MG63 (cell line): ENCODE measurements at places on chromosomes 7 and 10.

DNA sequence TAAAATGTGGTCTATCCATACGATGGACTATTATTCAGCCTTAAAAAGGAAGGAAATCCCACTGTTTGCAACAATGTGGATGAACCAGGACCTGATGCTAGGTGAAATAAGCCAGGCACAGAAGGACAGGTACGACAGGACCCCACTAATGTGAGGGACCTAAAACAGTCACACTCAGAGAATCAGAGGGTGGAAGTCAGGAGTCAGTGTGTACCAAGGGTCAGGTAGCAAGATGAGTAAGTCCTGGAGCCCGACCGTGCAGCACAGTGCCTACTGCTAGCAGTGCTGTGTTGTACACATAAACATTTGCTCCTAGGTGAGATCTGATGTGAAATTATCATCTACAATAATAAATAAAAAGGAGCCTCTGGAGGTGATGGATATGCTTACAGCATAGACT is 322.3 kb downstream of the GLRX3 start:
- DNase-seq: no peak

GRCh38 chr7:28483112-28483511 is 70.8 kb downstream of the CREB5 start:
- DNase-seq: peak; percentile 62

DNA sequence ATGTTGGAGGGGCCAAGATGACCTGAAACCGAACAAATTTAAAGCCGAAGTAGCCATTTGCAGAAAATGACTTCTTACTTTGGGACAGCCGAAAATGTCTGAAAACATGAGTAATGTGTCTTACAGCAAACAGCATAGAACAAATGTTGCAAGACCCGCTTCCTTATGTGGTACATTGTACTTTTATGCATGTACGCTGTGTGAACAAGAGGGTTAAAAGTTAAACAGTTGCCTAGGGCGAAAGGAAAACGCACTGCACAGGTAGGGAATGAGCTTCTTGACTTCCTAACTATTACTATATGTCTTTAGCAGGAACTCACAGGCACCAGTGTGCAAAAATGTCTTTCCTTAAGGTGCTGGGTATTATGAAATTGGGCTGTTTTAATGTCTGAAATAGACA is 303.5 kb upstream of the MGMT start:
- no peak for DNase-seq

DNA sequence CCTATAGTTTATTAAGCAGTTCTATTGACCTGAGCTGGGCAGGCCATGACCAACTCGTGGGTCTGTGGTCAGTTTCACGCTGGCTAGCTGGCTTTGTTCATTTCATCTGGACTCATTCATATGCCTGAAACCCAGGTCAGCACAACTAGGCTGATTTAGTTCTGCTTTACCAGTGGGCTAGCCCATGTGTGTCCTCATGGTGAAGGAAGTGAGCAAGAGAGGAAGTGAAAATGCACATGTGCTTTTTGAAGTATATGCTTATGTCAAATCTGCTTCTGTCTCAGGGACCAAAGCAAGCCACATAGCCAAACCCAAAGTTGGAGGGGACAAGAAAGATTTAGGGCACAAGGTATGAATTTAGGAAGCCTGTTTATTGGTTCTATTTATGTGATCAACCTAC is 154.5 kb downstream of the RNF133 start:
- DNase-seq: no peak

DNA sequence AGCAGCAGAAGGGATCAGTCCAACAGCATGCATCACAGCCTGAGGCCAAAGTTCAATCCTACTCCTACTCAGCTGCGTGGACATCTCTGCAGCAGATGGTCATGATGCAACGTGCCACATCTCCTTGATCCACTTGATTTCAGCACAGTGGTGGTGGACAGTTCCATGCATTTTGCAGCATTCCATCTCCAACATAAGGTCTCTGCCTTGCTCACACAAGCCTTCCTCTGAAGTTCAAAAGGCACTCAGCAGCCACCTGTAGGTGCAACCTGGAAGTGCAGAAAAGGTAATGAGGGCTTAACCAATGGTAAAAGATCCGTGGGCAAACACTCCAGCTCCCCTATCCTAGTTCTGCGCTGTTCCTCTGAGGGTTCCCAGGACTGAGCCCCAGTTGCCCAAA is 57.5 kb upstream of the CHCHD3 start:
- DNase-seq: peak; percentile 3

DNA sequence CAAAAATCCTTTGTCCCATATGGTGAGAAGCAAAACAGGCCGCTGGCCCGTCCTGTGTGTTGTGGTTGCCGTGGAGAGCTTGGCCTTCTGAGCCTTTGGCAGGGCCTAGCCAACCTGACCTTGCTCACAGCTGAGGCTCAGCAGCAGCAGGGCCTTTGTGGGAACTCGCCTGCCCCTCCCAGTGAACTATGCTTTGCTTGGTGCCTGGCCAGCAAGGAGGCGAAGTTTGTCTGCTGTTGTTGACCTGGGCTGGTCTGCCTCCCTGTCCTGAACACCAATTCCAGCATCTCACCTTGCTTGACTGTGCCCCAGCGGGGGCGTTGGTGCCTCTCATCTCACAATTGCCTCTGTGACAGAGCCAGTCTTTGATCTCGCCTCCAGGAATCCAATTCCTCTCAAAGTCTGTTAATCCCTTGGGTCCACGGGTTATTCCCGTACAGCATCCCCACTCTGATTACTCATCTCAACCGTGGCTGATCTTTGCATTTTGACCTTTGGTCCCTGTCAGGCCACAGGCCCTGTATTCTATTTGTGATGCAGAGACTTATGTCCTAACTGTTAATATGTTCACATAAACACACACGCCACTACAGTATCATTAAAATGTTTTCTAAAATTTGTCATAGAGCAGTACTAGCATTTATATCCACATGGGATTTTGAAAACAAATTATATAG is 22.6 kb downstream of the EPDR1 start:
- DNase-seq: peak; percentile 65

- DNase-seq: peak; percentile 2
Measured at GRCh38 chr7:15853832-15854470, 167.5 kb upstream of the MEOX2 start.

- no peak for DNase-seq
Measured at GRCh38 chr10:45241865-45242520, 73.4 kb downstream of the OR13A1 start.

- DNase-seq: no peak
Measured at GRCh38 chr7:139721417-139721816, 56.4 kb downstream of the HIPK2 start.

DNA sequence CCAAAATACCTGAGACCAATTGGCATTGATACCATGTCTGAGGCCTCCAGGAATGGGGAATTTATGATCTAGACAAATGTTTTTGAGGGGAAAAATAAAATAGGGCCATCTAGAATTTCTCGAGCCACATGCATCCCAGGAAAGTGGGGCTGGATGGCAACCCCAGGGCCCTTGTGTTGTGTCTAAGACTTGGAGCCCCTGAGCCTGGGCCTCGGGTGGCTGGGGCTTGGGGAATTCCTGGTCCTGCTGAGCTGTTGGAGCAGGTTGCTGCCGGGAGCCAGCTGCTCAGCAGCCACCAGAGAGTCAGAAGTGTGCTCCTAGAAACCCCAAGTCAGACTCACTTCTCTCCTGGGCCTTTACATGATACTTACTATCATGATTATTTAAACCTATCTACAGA is 172.9 kb downstream of the WDR37 start:
- no peak for DNase-seq

DNA sequence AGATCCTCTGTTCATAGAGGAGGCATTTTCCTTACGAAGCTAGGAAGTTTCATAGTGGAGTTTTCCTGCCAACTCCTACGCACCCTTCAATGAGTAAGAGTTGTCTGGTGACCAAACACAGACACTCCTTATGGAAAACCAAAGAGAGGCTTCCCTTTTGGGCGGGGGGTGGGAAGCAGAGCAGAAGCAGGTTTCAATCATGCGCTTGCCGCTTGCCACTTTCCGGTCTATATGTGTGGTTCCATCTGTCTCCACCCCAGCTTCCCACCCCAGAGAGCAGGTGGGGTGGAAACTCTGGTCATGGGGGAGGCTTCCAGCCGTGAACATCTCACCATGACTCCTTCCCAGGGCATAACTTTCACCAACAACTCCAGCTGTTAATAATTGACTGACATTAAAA is 68.8 kb upstream of the GRB10 start:
- DNase-seq: peak; percentile 66

DNA sequence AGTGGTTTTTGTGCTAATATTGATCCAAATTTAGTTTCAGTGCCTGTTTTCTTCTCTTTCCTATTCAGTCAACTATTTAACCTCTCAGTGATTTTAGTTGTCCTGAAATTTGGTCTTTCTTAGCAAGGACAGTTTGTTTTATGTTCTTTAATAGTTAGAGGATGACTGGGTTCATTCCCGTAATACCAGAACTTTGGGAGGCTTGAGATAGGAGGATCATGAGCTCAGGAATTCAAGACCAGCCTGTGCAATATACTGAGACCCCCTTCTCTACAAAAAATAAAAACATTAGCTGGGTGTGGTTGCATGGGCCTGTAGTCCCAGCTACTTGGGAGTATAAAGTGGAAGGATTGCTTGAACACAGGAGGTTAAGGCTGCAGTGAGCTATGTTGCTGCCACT is 148.3 kb downstream of the EXOC4 start:
- DNase-seq: no peak

DNA sequence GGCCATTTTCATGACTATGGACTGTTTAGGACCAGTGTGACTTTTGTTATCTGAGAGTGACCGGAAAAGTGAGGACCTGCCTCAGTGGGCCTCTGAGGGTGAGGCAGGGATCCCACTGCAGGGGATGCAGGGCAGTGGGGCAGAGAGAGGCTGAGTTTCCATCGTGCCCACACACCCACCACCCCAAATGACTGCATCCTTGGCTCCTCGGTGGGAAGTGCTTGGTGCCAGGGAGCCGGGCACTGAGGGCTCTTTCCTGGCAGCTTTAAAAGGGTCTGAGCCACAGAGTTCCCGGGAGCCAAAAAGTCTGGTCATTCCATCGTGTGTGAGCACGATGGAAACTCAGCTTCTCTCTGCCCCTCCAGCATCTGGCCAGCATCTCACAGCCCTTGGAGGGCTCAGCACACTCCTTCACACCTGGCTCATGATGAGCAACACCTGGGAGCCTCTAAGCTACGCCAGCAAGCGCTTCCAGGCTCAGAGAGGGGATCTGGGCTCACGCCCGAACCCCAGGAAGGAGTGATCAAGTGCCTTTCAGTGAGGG is 59.1 kb downstream of the RAMP3 start:
- DNase-seq: no peak

GRCh38 chr7:2278026-2278425 is 36.0 kb downstream of the NUDT1 start:
- DNase-seq: no peak

- no peak for DNase-seq
Measured at GRCh38 chr10:75525067-75525466, 93.6 kb downstream of the LRMDA start.

DNA sequence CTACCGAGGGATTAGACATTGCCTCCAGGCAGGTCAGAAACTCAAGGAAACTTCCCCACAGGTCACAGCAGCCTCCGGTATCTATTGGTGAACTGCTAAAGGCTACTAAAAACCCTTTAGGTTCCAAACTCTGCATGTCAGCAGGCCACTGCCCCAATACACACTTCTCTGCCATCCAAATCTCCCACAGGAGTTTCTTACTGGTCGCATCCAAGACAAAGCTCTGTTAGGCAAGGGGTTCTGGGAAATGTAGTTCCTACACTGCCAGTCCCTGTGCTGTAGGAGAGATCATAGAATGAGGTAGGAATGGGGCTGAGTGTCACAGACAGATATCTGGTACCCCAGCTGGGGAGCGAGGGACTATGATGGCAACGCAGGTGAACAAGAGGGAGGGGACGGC is 757.0 kb upstream of the C7orf33 start:
- no peak for DNase-seq

- DNase-seq: no peak
Measured at GRCh38 chr7:129264534-129264933, 39.7 kb downstream of the AHCYL2 start.

DNA sequence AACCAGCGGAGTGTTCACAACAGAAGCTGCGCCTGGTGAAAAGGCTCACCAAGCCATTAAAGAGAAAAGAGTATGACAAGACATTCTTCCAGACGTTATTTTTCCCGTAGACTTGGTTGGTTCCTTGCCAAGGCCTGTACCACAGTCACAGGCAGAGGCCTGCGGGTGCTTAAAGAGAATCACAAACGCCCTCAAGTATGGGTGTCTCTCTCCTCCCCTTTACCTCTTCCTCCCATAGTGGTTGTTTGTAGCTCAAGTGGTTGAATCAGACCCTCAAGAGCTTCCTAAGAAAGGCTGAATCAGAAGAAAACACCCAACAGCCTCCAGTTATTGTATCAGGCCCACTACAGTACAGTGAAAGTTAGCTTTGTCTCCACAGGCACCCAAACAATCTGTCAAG is 169.0 kb downstream of the CREB5 start:
- no peak for DNase-seq
